Astrocyte of the spinal cord (primary cell): ENCODE measurements at places on chromosomes 4 and X.

GRCh38 chrX:15206306-15206705 lies 63.6 kb downstream of the ASB9 start:
- DNase-seq = no peak

DNA sequence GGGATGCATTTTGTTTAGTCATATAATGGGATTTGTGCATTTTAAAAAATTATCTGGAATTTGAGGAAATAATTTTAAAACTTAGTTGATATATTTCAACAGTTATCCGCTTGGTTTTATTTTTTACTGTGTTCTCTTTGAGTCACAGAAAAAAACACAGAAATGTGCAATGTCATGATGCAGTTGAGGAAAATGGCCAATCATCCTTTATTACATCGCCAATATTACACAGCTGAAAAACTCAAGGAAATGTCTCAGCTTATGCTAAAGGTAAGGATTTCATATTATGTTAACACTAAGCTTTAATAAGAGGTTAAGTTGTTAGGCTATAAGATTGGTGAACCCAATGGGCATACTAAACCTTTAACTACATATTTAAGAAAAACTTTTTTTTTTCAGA lies 63.9 kb downstream of the HPGDS start:
- no peak for DNase-seq

- DNase-seq = no peak
Observed at GRCh38 chrX:154307202-154307601, 11.6 kb downstream of the TKTL1 start.

- DNase-seq = peak; percentile 45
Observed at GRCh38 chrX:12360383-12360782, 222.1 kb downstream of the FRMPD4 start.

GRCh38 chr4:65023883-65024670 lies 614.8 kb upstream of the TECRL start:
- DNase-seq = no peak

GRCh38 chrX:37364666-37365065 lies 15.5 kb downstream of the PRRG1 start:
- DNase-seq = no peak

DNA sequence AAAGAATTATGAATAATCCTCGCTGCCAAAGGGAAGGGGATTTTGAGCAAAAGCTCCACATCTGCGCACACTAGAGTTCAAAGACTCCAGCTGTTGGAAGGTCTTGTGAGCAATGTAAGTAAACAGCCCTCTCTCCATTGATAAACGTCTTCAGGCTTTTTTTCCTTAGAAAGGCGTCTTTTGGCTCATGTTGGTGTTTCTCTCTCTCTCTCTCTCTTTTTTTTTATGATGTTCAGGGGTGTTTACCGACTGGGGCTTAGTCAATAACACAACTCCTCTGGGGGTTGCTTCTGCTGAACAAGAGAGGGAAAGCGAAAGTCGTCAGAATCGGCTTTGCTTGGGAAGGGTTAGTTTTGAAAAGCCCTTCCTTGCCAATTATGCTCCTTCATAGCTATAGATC lies 53.2 kb upstream of the C1QTNF7 start:
- DNase-seq = peak; percentile 40

GRCh38 chr4:56803471-56803870 lies 18.0 kb downstream of the SPINK2 start:
- peak; percentile 37 for DNase-seq

DNA sequence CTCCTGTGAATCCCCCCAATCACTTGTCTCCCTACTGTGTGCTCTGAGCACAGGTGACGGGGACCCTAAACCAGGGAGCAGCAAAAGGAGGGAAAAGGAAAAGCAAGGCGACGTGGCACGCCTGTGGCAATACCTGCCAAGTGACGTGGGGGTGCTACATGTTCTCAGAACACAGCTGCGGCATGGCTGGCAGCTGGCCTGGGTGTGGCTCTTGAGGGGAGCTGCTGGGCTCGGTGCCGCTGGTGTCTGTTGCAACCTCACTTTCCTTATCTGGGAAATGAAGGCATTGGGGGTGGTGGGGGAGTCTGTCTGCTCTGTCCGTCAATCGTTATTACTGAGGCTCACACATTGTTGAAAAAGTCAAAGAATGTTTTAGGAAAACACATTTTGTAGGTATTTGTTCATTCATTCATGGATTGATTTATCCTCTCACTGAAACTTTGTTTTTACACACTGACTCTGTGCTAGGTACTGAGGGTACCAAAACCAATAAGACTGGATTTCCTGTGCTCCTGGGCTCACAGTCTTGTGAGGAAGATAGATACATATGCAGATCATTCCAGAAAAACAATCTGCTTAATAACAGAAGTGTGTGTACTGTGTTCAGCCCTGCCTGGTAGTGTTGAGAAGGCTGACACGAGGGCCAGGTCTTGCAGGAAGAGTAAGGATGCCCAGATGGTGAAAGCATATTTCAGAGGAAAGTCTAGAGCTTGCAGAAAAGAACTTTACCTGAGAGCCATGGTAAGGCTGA lies 217.6 kb downstream of the PTTG2 start:
- no peak for DNase-seq

DNA sequence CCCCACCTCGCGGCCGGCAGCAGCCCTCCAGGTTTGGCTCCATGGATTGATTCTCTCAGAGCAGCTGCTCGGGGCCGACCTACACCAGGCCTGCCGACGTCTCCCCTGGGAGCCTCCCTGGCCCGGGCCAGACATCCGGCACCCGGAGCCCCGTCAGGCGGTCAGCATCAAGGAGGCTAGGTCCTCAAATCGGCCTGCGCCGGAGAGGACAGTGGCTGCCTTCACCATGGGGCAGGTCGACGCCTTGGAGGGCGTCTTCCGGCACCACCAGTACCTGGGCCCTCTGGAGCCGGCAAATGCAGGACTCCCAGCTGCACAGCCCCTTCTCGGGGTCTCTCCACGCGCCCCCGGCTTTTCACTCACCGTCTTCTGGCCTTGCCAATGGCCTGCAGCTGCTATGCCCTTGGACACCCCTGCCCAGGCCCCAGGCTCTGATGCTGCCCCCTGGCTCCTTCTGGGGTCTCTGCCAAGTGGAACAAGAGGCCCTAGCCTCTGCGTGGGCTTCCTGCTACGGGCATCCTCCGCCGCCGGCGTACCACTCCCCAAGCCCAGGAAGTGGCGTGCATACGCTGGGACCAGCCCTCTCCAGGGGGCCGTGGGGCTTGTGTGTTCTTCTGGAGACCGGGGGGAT lies 341.8 kb downstream of the MAGEB5 start:
- DNase-seq = no peak

DNA sequence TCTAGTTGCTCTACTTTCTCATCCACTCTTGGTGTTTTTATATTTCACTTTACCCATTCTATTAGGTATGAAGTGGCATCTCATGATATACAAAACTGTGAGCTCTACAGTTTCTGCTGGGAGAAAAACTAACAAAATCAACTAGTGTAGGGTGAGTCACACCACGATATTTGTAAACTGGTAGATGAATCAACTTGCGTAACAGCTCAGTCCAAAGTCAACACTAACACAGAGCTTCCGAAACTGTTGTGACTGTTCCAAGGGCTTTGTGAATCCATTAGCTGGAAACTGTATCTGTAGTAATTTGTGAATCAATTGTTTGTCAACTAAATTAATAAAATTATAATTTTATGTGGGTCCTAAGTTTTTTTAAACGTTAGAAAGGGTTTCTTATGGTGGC lies 119.8 kb upstream of the TSPAN5 start:
- DNase-seq = peak; percentile 68

GRCh38 chrX:110706446-110706845 lies 89.2 kb downstream of the CHRDL1 start:
- no peak for DNase-seq

GRCh38 chrX:3046253-3047240 lies 5.3 kb downstream of the ARSF start:
- DNase-seq = no peak

- peak; percentile 91 for DNase-seq
Observed at GRCh38 chr4:138053641-138054301, 188.4 kb downstream of the SLC7A11 start.

DNA sequence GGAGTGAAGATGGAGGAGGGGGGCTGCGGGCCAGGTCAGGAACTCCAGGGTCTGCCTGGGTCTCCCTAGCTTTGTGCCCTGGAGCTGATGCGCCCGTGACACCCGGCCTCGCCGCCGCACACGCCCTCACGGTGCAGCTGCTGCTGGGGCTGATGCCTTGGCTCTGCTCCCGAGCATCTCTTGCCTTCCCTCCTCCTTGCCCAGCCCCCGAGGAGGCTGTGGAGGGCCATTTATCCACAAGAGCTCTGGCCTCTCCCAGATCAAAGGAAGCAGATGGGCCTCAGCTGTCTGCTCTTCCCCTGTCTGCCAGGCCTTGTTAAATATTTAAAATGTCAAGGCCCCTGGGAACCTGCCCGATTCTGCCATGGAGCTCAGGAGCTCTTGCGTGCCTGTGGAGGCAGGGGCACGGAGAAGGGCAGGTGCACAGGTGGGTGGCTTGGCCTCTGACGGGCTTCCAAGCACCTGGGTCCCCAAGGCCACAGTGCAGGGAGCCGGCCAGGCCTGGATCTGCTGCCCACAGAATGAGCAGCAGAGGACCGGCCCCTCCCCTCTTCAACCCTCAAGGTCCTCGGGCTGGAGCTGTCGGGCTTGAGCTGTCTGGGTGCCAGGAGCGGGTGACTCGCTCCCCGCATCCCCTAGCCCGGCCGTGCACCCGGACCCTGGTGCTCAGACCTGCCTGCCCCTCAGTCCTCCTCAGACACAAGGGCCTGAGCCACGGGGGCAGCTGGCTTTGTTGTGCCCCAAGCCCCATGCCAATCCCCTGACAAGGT lies 20.3 kb downstream of the ATP2B3 start:
- DNase-seq = no peak

DNA sequence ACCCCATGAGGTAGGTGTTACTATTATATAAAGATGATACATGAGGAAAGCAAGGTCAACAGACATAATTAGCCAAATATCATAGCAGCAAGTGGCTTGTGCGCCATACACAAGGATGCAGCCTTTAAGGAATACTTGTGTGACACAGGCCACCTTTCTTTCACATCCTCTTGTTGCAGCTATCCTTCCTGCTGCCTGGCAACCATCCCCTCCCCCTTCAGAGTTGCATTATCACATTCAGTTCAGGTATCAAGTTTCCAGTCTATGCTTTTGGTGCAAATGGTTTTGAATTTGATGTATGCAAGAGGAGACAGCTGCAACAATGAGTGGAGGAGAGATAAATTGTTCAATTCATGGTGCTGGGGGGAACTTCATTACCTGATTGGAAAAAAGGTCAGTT lies 6.4 kb downstream of the ZCCHC18 start:
- no peak for DNase-seq

- peak; percentile 89 for DNase-seq
Observed at GRCh38 chr4:13322681-13323101, 161.4 kb downstream of the RAB28 start.

DNA sequence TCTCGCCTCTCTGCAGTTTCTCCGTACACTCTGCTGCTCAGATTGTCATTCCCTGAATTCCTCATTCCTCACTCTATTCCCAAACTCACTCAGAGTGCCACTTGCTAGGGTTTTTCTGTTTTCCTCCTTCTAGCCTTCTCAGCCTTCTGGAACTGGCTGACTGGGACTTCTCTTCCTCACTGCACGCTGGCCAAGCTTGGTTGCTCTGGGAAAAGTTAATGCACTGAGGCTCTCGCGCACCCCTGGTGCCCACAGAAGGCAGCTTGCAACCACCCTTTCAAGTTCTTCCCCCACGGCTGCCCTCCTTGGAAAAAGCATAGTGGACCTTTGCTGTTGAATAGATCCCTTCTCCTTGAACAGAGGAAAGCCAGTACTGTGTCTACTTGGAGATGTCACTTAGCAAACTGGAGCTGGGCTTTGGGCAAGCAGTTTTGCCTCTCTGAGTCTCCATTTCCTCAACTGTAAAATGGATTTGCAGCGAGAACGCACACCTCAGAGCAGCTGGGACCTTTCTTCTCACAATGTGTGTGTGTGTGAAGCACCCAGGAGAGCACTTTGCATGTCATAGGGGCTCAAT lies 6.0 kb upstream of the CCKAR start:
- no peak for DNase-seq

DNA sequence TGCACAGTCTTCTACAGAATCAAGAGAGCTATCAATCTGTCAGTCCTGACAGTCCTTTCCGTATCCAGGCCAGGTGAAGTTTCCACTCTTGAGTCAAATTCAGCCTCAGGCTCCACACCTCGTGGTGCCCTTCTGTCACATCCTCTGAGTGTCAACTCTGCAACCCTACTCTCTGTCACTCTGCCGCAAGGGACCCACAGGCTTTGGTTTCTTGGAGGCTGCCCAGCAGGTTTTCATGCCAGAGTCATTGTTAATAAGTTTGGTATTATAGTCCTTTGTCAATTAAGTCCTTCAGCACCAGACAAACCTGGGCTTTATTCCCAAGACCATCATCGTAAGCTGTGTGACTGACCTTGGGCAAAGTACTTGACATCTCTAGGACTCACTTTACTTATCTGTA lies 83.4 kb upstream of the KLHL13 start:
- no peak for DNase-seq

GRCh38 chrX:95662200-95662599 lies 1022.4 kb upstream of the DIAPH2 start:
- DNase-seq = no peak

DNA sequence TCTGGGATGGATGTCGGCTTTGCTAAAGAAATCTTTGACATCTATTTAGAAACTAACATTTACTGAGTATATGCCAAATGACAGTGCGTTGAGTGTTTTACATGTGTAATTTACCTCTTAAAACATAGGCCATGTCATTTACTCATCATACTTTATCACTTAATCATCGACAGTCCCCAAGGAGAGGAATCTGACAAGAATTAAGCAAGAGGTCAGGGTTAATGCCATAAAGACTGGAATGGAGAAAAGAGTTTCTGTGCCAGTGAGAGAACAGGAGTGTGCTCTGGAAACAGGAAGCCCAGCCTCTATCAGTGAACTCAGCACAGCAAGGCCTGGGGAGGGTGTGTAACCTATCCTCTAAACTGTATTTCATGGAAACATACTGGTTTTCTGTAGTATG lies 28.0 kb upstream of the AMOT start:
- DNase-seq = no peak

DNA sequence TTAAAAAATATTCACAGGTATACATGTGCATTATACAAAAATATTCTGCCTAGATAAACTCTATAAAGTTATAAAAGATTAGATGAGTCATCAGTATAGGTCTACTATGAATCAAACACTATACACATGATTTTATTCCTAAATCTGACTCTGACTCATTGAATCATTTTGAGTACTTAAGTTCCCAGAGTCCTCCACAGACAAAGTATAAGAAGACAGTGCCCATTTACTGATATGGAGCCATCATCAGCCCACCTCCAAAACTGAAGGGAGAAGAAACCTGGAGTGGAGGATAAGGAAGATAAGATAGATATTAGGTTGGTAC lies 28.7 kb upstream of the ANTXR2 start:
- no peak for DNase-seq

- DNase-seq = no peak
Observed at GRCh38 chrX:15653961-15654360, 10.6 kb downstream of the CLTRN start.
